ENCODE measurements at places on chromosomes 5 and 9.

DNA sequence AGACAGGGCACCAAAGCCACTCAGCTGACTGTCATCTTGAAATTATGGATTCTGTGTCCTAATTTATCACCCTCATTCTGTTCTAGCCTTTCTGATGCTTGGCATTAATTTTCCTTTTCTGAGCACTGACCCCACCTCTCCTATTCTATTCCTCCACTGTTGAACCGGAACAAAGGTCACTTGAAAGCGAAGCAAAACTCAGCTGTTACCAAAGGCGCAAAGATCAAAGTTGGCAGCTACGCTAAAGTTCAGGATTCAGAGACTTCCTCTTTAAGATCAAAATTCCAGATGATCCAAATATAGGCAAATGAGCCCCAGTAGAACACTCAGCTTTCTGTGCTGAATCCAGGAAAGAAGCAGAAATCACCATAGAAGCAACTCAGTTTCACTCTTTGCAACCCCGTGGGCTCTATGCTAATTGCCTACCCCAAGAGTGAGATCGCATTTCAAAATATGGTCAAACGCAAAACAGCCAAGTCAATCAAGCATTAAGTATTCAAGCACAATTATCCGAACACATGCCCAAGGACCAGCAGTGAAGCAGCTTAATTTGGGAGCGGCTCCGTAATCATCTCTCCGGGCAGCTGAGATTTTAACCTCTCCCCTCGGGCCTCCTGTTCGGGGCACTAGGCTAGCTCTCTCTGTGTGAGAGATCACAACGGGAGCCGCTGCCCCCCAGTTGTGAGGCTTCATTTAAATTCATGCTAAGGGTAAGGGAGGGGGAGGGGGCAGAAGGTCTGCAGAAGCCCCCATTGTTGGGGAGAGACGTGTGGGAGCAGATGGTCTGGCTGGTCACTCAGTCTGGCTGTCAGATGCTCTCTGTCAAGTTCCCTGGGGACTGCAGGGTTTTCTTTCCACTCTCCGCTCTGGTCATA is 288.6 kb downstream of the ELAVL2 start:
- no peak for DNase-seq

DNA sequence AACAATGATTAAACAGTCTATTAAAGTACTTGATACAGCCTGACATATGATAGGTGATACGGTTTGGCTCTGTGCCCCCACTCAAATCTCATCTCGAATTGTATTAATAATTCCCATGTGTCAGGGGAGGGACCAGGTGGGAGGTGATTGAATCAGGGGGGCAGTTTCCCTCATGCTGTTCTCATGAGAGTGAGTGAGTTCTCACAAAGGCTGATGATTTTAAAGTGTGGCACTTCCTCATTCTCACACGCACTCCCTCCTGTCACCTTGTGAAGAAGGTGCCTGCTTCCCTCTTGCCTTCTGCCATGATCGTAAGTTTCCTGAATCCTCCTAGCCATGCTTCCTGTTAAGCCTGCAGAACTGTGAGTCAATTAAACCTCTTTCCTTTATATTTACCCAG is 40.1 kb upstream of the TARS1 start:
- no peak for DNase-seq

DNA sequence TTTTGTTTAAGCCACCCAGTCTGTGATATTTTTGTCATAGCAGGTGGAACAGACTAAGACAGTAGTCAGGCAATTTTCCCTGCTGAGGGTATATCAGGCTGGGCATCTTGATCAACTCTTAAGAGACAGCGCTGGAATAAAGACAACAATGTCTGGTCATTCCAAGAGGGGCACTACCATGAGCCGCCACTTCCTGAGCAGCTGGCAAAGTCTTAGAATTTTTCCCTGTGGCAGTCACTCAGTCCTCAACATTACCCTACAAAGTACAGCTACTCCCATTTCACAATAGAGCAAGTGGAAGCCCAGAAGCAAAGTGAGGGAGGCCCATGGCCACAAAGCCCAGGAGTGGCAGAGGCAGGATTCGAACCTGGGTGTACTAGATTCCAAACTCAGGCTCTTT is 74.8 kb downstream of the SH3PXD2B start:
- DNase-seq, result no peak

GRCh38 chr9:132020820-132021510 is 58.7 kb downstream of the MED27 start:
- DNase-seq, result no peak

DNA sequence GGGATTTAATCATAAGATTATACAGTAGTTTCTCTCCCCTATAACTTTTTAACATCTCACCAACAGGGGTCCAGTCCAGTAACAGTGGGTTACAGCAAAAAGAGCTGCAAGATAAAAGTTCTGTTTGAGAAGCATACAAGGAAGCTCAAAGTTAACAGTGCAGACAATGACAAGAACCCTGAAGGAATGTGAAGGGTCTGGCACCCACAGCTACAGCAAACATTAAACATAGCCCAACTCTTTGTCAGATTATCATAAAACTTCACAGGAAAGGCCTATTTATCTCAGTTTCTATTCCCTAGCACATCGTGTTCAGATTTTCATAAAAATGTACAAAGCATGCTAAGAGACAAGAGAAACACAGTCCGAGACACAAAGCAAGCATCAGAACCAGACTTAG is 309.4 kb downstream of the DIRAS2 start:
- DNase-seq, result no peak

DNA sequence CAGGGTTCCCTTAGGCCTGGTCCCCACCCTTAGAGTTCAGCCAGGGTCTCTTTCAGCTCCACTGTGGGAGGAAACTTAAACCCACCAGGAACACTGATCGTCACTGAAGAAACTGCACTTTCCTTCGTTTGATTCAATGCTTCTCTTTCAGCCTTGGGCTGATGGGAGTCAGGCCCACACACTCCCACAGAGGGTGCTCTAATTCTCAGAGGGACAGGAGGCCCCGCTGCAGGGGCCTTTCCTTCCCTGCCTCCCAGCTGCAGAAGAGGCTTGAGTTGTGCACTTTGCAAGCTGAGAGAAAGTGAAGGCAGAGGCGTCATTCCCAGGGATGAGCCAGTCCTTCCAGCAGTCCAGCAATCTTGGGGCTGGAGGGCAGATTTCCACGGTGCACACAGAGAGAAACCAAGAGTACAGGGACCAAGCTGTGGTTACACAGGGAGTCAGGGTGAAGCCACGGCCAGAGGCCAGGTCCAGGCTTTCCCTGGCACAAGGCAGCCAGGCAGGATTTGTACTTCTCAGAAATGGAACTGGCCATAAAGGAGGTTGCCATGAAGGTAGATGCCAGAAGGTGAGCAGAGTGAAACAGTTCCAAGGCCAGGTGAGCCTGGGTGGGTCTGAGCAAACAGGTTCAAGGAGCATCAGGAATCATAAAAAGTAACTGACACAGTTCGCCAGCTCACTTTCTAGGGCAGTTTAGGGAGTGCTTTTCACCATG is 10.4 kb upstream of the GLIPR2 start:
- no peak for DNase-seq

DNA sequence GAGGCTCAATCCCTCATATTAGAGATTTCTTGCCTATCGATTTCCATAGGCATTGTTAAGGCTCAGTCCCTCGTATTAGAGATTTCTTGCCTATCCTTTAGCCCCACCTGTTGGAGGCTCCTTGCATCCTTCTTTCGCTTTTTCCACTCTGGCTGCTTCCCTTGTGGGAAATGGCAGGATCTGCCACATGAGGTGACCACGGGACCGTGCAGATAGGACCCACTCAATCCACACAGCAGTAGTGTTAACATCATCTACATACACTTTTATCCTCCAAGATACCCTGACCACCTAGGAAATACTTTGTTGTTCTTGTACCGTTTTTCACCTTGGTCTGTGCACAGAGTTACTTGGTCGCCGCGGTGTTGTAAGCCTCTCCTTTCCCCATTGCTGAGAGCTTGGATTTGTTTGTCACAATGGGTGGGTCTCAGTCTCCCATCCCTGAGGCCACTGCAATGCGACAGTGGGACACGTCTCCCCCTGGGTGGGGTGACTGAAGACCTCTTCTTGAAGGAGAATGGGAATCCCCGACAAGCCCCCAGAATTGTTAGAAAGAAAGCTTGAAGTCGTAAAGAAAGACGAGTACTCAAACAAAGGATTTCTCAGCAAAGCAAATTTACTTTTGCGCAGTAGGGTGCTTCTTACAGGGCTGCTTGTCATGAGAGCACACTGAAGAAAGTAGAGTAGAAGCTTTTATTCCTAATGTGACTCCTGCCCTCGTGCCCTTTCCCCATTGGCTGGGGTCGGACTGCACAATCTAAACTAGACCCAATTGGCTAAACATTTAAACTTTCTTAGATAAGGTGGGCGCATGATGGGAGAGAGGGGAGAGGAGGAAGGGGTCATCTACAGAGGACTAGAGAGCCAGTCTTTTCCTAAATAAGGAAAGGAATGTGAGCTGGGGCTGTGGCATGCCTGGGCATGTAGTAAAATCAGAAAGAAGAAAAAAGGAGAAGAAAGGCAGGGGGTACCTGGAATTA is 19.8 kb downstream of the IFT74 start:
- no peak for DNase-seq

- no peak for DNase-seq
Measured at GRCh38 chr9:35114840-35115628, 628 bp downstream of the ATOSB start.

DNA sequence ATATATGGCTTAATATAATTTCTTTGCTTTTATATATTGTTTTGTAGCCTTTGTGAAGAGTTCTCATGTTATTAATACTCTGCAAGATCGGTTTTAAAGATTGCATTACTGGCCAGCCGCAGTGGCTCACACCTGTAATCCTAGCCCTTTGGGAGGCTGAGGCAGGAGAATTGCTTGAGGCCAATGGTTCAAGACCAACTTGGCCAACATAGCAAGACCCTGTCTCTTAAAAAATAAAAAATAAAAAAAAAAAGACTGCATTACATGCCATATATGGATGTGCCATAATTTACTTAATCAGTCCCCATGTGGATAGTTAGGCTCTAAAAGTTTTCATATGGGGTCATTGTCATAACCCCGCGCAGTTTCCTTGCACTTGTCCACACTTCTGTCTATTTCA is 31.0 kb upstream of the TNFAIP8 start:
- no peak for DNase-seq

DNA sequence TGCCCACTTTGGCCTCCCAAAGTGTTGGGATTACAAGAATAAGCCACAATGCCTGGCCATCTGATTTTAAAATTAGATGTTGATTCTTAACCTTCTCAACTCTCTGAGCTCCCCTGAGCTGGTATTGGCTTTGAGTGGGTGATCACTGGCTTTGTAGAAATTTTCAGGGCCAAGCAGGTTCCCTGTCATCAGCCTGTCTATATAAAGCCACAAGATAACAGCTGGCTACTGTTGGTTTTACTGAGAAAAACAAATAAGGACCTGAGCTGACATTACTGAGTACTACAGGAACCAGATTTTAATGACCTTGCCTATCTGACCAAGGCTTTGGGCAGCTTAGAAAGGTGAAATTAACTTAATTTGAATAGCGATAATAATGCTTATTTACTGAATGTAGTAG is 153.6 kb downstream of the MSX2 start:
- no peak for DNase-seq

- no peak for DNase-seq
Measured at GRCh38 chr5:131514316-131515283, 120.4 kb downstream of the RAPGEF6 start.

DNA sequence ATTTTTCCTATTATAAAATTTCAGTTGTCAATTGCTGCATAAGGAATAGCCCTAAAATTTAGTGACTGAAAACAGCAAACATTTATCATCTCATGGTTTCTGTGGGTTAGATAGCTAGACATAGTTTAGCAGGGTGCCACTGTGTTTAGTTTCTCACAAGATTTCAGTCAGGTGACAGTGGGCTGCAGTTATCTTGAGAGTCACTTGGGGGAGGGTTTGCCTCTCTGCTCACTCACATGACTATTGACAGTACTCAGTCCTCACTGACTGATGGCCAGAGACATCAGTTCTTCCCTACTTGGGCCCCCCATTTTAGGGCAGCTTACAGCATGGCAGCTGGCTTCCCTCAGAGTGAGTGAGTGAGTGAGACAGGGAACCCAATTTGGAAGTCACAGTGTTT is 42.0 kb downstream of the PBX3 start:
- DNase-seq, result no peak

DNA sequence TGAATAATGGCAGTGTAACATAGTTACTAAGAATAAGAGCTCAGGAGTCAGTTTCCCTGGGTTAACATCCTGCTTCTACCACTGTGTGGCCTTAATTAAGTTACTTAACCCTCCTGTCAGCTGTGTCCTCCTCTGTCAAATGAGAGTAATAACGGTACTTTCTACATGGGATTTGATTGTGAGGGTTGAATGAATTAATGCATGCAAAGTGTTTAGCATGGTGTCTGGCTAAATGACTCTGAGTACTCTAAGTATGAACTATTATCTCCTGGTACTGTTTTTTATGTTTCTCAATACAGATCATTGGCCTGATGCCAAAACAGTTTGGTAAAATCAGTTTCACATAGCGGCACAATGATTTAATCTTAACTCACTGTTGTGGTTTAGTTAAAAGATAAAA is 19.6 kb downstream of the ZNF131 start:
- no peak for DNase-seq

Measured in stimulated activated CD8-positive, alpha-beta memory T cell treated with anti-CD3 and anti-CD28 coated beads, Interleukin-4, amount 100 ng/mL, for 4 hours (primary cell).